ENCODE measurements at places on chromosomes 11 and 22.

DNA sequence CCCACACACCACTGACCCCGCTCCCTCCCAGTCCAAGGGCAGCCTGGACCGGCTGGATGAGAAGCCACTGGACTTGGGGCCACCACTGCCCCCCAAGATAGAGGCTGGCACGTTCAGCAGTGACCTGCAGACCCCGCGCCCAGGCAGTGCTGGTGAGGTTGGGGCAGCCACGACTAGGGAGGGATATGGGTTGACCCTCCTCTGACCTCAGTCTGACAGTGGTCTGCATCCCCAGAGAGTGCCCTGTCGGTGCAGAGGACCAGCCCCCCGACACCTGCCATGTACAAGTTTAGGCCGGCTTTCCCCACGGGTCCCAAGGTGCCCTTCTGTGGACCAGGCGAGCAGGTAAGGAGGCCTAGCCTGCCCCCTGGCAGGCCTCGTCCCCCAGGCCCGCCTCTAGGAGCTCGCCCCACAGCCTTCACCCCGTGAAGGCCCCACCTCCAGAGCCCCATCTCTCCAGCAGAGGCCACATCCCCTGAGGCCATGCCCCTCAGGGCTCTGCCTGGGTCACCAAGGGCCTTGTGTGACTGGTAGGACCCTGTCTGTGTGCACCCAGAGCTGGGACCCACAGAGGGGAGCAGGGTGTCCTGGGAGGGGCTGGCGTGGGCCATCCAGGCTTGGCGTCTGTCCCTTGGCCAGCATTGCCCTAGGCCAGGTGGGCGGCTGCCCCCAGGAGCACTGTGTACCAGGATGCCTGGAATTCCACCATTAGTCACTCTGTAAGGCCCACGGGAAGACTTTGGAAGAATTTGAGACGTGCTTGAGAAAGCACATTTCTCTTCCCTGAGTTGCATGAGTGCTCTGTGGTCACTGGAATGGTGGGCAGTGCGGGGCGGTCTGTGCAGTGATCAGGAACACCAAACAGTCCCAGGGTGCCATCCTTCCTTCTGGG, 9.4 kb downstream of the CCDC188 start:
- DNase-seq: no peak

DNA sequence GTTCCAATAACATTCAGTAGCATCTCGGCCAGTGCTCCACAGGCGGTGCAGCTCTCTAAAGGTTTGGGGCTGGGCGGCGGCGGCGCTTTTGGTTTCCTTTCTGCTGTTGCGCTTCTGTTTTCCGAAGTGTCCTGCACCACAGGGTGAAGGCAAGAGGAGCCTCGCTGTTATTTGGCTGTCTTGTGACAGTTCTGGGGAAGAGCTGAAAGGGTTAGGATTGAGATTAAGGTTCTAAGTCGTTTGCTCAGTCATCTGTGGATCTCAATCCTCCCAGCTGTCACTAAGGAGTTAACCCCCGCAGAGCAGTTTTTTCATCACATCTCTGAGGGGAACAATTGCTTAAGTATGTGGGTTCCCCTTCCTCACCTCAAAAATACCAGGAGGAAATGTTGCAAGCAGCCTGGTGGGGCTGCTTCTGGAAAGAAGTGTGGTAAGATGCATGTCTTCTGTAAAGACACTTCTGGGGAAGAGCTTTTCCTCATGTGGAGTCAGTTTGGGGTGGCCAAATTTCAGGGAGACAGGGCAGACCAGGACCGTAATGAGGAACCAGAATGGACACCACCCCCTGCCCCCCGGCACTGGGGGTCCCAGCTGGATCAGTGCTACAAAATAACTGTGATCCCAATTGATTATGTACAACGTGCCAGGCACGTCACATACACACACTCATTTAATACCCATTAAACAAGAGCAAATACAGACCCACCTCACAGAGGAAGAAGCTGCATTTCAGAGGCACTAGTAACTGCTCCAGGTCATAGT, 14.2 kb downstream of the TMEM121B start:
- no peak for DNase-seq

- no peak for DNase-seq
Measured at GRCh38 chr11:35491231-35491871, 34.1 kb downstream of the PAMR1 start.

GRCh38 chr11:105821781-105822180, 200.3 kb downstream of the MSANTD4 start:
- no peak for DNase-seq

GRCh38 chr11:71488681-71489270, 35.8 kb downstream of the NADSYN1 start:
- no peak for DNase-seq

DNA sequence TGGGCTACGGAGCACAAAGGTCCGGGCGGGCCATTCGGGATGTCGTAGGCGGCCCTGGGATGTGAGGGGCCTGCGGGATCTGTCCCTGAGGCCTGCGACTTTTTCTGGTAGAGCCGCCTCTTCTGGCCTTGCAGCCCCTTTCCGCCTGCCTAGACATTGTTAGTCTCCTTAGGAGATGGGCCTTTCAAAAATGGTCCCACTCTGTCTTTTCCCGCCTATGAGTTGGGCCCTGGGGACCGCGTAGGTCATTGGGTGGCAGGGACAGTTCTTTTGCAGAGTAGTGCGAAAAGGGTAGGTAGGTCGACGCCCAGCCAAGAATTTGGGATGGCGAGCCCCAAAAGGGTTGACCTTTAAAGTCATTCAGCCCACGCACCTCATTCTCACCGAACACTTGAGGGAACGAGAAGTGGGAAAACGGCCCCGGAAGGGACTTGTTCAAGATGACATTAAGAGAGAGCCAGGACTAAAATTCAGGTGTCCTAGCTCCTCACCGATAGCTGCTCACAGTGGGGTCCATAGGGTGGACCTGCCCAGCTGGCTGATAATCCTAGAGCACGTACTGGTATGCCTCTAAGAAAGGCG, 785 bp downstream of the OTUB1 start:
- DNase-seq: no peak

- DNase-seq: no peak
Measured at GRCh38 chr11:78622666-78623065, 48.0 kb upstream of the NARS2 start.

GRCh38 chr22:47580121-47580520, 817.7 kb downstream of the TBC1D22A start:
- DNase-seq: no peak

- DNase-seq: no peak
Measured at GRCh38 chr11:17568944-17569343, 21.9 kb downstream of the OTOG start.

GRCh38 chr22:37043828-37044538, 7.6 kb upstream of the KCTD17 start:
- peak; percentile 55 for DNase-seq

DNA sequence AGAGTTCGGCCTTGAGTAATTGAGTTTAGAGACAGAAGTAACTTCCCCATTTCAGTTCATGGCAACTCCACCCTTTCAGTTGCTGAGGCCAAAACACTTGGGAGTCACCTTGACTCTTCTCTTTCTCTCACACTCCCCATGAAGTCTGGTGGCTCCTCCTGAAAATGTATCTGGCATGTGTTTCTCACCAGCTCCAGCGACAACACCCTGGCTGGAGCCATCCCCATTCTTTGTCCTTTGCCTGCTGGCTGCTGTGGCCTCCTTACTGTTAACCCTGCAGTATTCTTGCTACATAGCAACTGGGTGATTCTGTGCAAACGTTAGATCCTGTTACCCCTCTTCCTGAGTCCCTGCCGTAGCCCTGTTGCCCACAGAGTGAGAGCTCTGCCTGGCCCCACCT, 23.8 kb downstream of the SLC6A5 start:
- DNase-seq: no peak

GRCh38 chr11:44726283-44727113, at the start of gene TSPAN18:
Gene TSPAN18, plus strand, starts transcription at chr11:44726962. Its CDS starts 179,455 bp downstream, at chr11:44906417.
- no peak for DNase-seq

DNA sequence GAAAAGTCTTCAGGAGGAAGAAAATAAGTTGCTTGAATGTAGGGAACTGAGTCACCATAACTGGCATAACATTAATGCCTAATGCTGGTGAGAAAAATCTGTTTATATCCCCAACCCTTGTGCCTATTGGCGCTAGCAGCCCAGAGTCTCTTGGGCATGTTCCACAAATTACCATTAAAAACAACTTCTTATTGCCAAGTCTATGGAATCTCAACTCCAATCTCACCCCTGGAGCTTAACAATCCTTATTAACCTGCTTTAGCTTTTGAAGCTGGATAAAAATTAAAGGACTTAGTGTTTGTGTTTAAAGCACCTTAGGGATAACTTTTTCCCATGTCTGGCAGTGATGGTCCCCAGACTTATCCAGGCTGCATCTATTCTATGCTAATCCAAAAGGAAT, 143.0 kb downstream of the APIP start:
- DNase-seq: no peak

Data from NCI-H146 (cell line).